Cardiac septum (tissue), 1 donor: ENCODE measurements at places on chromosomes 13 and 19. TPM values are rescaled to one million over a fixed set of nuclear protein-coding genes. Genes with fewer than 3 reads are reported as not detected.

SH2D3A gene
- total RNA-seq: 0.40 TPM

GRCh38 chr13:32932376-32932775 lies 83.8 kb upstream of the KL start:
- DNase-seq: no peak

COL4A2 gene
- 165 TPM for total RNA-seq

DNA sequence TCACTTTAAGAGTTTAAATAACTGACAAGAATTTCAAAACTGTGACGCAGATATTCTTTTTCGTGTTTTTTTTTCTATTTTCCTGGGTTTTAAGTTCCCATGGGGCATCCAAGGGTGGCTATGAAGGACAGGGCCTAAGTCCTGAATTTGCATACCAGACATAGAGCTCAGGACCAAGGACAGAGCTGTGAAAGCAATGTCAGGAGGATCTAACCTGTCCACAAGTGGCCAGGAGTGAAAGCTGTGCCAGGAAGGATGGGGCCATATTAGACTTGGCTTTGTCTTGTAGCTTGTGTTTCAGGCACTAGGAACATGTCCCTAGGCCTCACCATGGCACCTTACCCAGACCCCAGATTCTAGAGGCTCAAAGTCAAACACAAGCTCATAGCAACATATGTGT lies 289.4 kb upstream of the MIR17HG start:
- DNase-seq: no peak

GRCh38 chr13:40517486-40518480 lies 148.7 kb downstream of the FOXO1 start:
- no peak for DNase-seq

HAUS8 gene
- 2.6 TPM for total RNA-seq

DNA sequence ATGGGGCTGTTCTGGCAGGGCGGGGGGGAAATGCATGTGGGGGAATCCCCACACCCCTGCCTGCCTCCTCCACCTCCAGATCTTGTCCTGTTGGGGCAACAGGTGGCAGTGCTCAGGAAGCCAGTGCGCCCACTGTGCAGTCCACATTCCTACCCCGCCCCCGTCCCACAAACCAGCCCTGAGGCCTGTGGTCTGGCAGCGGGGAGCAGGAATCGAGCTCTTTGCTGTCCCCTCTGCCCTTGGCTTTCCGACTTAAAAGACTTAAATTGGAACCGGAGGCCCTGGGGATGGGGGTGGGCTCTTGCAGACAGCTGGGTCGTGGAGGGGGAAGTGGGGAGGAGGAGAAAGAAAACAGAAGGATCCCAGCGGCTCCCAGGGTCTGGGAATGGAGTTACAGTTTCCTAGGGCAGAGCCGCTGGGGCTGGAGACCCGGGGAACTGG lies 4.3 kb downstream of the NANOS3 start:
- DNase-seq: no peak

IGFLR1 gene
- 4.2 TPM for total RNA-seq

- no peak for DNase-seq
These were observed 308.3 kb downstream of the DNAJC15 start for GRCh38 chr13:43331672-43332071.

DNA sequence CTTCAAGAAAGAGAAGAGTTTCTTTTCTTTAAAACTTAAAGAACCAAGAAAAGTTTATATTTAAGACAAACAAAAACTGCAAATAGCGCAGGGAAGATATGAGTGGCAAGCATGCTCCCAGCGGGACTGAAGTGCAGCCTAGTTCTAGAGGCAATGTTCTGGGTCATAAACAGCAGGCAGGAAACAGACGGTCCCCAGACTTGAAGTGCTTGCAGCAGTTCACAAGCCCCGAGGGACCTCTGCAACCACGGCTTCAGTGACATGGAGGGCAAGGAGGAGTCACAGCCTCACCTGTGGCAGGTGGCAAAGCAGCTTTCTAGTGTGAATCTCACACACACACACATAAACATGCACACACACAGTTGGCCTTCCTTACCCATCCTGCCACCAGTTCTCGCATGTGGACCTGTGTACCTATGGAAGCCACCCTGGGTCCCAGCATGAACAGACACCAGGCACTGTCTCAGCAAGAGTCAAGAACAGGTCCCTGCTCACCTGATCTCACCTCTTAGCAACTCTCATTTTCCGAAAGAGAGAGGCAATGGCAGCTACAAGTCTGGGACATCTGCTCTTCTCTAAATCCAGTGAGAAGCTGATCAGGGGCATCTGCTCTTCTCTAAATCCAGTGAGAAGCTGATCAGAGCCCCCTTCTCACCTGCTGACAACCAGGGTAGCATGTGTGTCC lies 162.0 kb downstream of the EFNB2 start:
- no peak for DNase-seq

DNA sequence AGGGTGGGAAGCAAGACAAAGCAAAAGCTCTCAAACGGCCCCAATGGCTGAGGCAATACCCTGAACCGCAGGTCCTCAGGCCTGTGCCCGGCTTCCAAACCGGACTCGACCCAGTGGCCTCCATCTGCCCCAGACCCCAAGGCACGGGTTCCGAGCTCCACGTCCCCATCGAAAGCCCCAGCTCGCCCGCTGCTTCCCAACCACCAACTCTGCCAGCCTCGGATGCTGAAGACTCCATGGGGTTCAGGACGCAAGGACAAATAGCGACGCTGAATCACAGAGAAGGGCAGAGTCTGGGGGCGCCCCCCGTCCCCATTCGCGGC lies 559 bp downstream of the POLR2E start:
- DNase-seq: no peak

DNA sequence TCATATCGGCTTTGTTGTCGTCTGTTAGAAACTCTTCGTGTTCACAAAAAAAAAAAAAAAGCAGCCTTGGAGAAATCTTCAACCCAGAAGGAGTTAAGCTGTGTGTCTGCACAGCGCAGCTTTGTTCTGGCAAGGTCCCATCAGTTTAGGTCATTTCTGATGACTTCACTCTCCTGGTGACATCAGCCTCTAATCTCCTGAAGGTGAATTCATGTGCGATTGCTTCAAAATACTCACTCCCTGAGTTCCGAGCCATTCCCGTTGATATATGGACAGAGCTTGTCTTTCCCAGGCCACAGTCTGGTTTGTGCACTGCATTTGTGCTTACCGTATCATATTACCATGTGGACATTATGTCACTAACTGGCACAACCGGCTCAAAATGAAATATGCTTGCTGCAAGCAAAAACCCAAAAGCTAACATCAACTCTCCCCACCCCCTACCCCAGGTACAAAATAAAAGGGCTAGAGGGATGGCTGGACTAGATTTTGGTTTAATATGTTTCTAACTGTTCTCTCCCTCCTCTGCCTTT lies 342.4 kb downstream of the KCNRG start:
- no peak for DNase-seq

TMPRSS9 gene
- total RNA-seq: not detected

GRCh38 chr13:43835701-43836100 lies 43.8 kb downstream of the CCDC122 start:
- DNase-seq: no peak

VSIG10L gene
- total RNA-seq: 0.86 TPM

ERFL gene
- total RNA-seq: not detected

WTIP gene
- total RNA-seq: 34.7 TPM

GRCh38 chr13:93727211-93728141 lies 500.9 kb downstream of the GPC6 start:
- no peak for DNase-seq

DNA sequence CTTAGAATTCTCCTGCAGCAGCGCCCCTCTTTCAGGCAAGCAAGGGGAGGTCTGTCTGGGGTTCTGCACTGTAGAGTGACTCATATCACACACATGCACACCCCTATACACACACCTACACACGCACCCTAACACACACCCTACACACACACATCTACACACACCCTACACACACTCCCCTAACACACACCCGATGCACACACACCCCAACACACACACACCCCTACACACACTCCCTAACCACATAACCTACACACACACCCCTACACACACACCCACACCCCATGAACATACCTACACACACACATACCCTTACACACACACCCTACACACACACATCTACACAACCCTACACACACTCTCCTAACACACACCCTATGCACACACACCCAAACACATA lies 493.2 kb downstream of the IRS2 start:
- no peak for DNase-seq

- peak; percentile 89 for DNase-seq
These were observed at the start of gene HSPB6 for GRCh38 chr19:35756377-35757230. TSS of gene HSPB6 (minus strand) at chr19:35757029. CDS start at chr19:35757008, 21 bp downstream.

DNA sequence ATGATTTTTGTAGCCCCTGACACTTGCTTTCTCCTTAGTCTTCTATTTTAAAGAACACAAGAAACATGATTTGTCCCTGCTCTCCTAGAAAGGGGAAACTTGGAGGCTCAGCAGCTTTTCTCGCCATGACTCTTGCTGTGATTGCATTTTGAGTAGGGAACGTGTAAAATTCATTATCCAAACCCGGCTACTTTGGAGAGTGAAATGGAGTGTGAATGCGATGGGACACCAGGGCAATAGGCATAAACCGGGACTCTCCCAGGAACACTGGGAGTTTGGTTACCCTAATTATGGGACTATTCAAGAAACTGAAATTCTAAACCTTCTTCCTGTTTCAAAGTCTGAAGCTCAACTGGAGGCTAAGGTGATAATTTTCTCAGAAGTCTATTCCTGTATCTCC lies 181.7 kb upstream of the RFC3 start:
- no peak for DNase-seq

- DNase-seq: no peak
These were observed 69.6 kb downstream of the ACSBG2 start for GRCh38 chr19:6204866-6205723.

DNA sequence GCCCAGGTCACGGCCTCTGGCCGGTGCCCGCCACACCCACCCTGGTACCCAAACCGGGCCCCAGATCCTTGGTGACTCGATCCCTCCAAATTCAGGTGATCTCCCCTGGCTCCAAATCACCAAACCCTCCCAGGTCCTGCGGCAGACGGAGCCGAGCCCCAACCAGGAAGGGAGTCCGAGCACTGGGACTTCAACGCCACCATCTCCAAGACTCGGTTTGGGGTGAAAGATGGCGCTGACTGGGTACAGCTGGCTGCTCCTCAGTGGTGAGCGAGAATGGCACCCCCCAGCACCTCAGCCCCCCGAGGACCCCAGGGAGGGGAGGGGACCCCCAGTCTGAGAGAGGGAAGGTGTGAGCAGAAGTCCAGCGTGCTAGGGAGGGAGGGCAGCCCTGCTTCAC lies 2.3 kb downstream of the CEACAM16 start:
- no peak for DNase-seq

- peak; percentile 97 for DNase-seq
These were observed 28.1 kb downstream of the GPX4 start for GRCh38 chr19:1131718-1132551.

PRRG2 gene
- total RNA-seq: 0.40 TPM

DNA sequence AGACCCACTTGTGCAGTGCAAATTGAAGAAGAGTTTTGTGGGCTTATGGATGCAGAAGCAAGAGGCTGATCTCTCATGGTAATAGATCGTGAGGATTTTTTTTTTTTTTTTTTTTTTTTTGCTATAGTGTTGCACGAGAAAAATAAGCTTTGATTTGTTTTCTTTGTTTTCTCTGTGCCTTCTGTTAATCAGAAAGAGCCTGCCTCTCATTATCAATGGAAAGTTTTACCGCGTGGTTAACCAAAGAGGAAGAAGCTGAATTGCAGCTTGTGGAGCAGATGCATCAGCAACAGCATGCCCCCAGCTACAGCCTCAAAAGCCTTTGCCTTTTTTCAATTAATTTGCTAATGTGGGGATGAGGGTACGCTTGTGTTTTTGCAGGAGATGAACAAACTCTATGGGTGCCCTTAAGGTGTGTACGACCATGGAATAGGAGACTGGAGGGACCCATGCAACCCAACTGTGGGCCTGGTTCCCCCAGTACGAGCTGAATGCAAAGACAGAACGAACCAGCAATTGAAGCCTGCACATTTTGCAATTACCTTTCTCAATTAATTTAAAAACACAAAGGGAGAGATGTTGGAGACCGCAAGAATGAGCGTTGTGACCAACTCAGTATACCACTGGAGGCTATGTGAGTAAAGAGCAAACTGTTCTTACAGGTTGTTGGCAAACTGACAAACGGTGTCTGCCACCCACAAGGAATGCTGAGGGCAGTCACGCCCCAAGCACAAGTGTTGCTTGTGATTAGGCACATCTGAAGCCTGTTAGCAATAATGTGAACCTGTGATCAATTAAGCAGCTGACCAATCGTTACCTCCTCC lies 58.6 kb upstream of the SPRY2 start:
- DNase-seq: no peak

ZNF430 gene
- total RNA-seq: 6.2 TPM

DNA sequence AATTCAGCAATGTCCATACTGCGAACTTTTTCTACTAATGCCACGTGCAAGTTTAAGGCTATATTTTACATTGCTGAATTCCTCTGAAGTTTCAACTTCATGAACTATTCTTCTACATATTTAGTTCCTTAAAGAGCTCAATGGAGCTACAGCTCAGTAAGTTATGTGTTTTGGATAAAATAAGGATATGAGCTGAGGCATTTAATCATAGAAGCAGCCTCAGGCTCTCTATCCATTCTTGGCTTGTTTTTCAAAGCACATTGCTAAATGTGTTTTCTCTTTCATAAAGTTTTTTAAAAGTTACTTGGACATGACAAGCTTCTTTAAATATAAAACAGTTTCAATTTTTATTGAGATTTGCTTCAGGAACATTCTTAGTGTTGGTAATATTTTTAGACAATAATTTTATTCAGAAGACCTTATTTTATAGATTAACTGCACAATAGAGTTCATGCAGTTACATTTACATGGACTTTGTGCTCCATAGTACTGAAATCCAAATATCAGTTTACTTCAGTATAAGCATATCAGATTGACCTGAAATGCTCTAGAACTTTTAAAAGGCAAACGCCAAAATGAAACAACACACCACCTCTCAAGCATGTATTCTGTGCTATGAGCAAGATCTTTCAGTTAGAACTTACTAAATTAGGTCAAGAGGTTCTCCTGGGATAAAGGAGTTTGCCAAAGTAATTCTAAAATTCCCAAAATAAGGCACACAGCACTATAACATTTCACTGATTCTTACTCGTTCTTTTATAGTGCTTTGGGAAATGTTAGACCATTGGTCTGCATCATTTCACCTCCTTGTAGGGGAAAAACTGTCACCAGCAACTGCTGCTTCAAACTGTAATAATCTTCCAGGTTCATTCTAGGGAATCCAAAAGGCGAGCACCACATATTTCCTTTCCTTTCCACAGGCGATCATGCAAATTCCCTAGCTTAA lies 275.5 kb downstream of the ENOX1 start:
- DNase-seq: no peak

- no peak for DNase-seq
These were observed 49.0 kb downstream of the BRD4 start for GRCh38 chr19:15283141-15283883.

GRCh38 chr13:112451512-112452379 lies 75.6 kb downstream of the SPACA7 start:
- peak; percentile 68 for DNase-seq

CYP4F11 gene
- 0.81 TPM for total RNA-seq

TEX101 gene
- total RNA-seq: not detected
